ENCODE measurements at places on chromosomes 6 and 20. TPM values are rescaled to one million over a fixed set of nuclear protein-coding genes. Genes with fewer than 3 reads are reported as not detected.

DNA sequence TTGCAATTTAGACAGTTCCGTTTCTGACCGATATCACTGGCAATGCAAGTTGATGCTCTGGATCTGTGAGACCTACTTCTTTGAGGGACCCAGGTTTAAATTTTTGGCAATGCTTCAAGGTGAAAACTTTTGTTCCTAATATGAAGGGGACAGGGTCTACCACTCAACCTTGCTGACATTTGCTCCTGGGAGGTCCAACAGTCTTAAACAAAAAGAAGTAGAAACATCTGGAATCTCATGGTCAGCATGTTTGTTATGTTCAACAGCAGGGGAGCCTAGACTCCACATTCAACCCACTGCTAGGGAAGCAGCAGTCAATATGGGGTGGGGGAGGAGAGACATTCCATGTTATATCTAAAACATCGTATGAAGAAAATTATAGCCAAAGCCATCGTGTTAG is 196.4 kb downstream of the SIM1 start:
- no peak overlapping the region for H3K27ac ChIP-seq
- DNase-seq = no peak
- no peaks in the 10 kb centered on the region for H3K36me3 ChIP-seq
- H3K27me3 ChIP-seq = no peaks in the 10 kb centered on the region
- H3K4me1 ChIP-seq = peaks cover 36% of the 10 kb centered on the region
- H3K4me3 ChIP-seq = no peak overlapping the region

- no peak overlapping the region for H3K4me3 ChIP-seq
- no peak for DNase-seq
- H3K36me3 ChIP-seq = no peaks in the 10 kb centered on the region
Observed at GRCh38 chr6:73325656-73326055, 28.4 kb downstream of the DPPA5 start.

GRCh38 chr6:144599615-144600014 is 314.5 kb downstream of the UTRN start:
- no peaks in the 10 kb centered on the region for H3K36me3 ChIP-seq
- DNase-seq = no peak
- H3K4me1 ChIP-seq = no peaks in the 10 kb centered on the region
- H3K27ac ChIP-seq = no peak overlapping the region

The PNLDC1 gene
- 0.71 TPM for total RNA-seq
